ENCODE measurements at places on chromosomes 3 and 15.

DNA sequence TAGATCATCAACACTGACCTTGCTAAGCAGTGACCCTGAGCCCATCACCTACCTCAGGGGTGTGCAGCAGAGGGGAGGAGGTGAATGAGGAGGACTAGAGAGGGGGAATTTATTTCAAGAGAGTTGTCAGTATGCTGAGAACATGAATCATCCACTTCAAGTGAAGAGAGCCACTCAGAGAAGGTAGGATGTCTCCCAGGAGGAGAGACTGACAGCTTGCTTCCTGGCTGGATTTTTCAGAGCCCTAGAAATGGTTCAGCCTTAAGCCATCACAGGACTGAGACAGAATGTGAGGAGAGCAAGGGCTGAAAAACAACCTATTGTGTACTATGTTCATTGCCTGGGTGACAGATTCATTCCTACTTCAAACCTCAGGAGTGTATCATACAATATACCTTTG, 34.8 kb downstream of the CCNL1 start:
- no peak for ATAC-seq

DNA sequence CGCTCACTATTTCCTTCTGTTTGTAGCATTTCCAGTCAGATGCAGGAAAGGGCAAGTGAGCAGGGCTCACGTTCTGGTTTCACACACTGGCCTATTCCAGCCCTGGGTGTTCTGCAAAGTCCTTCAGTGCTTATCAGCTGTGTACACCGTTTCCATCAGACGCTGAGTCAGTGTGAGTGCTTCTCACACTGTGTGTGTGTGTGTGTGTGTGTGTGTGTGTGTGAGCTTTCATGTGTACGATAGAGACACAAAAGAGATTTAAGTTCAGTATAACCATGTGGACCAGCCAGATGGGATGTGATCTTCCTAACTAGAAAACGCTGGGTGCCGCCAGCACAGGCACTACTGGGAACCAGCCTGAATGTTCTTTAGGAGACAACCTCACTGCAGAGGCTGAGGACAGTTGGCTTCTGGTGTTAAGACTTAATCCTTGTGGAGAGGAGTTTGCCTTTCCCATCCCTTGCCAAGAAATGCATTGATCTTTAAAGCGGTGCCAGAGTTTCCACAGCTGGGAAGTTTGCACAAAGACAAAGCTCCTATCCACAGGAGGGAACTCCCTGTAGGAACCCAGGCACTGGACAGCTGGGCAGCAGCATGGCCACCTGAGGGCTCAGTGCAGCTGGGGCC, 3.9 kb upstream of the CHSY1 start:
- no peak for ATAC-seq

DNA sequence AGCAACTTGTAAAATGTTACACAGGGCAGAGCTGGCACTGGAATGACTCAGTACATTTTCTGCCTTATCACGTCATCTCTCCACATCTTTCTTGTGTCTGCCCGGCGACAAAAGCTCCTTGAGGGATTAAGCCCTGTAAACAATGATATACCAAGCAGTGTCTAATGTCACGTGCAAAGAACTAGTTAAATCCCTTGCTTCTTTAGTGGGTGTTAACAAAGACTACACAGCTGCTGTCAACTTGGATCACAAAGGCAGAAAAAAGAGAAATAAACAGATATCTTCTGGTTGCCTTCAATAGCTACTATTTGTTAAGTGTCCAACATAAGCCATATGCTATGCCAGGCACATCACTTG, 48.1 kb upstream of the FRMD4B start:
- ATAC-seq = no peak

GRCh38 chr3:140170612-140171011, 235.6 kb downstream of the CLSTN2 start:
- no peak for ATAC-seq

GRCh38 chr15:79433276-79433990, 1.3 kb downstream of the MINAR1 start:
- no peak for ATAC-seq

- no peak for ATAC-seq
Measured at GRCh38 chr3:145767909-145768308, 393.1 kb downstream of the PLOD2 start.

- no peak for ATAC-seq
Measured at GRCh38 chr3:39216176-39216790, 23.9 kb upstream of the XIRP1 start.

GRCh38 chr3:110066206-110066605, 728.9 kb upstream of the DPPA4 start:
- no peak for ATAC-seq

GRCh38 chr3:68249265-68249664, 594.9 kb upstream of the SUCLG2 start:
- peak; percentile 80 for ATAC-seq
